ENCODE measurements at places on chromosomes 5 and 9.

GRCh38 chr9:108775901-108776306 is 79.9 kb downstream of the ACTL7B start:
- no peak for DNase-seq

DNA sequence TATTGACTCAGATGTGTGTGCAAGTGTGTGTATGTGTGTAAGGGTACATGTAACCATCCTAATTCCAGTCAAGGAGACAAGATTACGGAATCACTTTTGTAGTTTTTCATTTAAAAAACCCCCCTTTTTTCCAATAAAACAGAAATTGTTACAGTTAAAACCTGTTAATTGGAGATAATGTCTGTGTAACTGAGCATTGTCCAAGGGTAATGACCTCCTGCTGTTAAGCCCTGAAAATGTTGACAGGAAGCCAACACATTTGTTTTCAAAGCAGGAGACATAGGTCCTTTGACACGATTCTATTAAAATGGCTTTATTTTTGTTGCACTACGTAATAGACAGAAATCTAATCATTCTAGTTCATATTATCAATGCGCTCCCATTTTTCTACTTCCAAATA is 457.3 kb upstream of the ARRDC3 start:
- DNase-seq = no peak

- DNase-seq = no peak
These were observed 65.3 kb upstream of the MYO10 start for GRCh38 chr5:17001428-17001827.

DNA sequence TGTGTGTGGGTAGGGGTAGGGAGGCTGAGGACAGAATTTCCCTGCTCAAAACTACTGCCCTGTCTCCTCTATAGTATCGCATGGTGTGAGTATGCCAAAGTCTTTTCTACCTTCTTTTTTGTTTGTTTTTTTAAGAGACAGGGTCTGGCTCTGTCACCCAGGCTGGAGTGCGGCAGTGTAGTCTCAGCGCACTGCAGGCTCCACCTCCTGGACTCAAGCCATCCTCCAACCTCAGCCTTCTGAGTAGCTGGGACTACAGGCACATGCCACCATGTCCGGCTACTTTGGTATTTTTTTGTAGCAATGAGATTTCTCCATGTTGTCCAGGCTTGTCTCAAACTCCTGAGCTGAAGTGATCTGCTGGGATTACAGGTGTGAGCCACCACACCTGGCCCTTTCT is 2.5 kb downstream of the SRP19 start:
- no peak for DNase-seq

- no peak for DNase-seq
These were observed 177.5 kb downstream of the PDE4D start for GRCh38 chr5:59716029-59716428.

DNA sequence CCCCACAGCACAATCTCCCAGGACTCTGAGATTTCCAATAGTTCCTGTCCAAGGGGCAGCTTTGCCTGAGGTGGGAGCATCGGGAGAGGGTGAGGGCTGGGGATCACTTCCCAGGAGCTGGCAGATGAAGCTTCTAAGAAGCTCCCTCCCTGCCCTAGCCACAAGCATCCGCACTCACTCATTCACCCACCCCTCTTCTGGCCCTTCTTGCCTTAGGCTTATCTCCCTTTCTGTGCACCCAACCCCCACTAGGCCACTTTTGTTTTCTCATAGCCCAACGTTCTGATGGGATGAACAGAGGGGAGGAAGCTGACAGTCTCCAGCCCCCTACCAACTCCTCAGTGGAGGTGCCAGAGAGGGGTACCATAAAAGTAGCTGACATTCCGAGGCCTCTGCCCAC is 3.7 kb upstream of the PCDH1 start:
- no peak for DNase-seq

DNA sequence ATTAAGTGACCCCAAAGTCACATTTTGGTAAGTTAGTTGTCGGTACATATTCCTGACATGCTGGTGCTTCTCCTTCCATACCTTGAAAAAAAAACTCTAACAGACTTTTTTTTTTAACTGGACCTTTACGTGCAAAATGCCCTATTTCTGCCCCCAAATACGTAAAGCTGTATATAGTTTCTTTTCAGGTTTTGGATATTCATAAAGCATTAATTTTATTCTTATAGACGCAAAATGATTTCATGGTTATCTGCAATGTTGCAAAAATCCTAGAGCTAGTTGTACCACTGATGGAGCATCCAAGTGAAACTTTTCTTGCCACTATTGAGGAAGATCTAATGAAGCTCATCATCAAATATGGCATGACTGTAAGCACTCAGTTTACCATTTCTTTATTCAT is 167.6 kb downstream of the NIPBL start:
- no peak for DNase-seq

- DNase-seq = no peak
These were observed 21.2 kb downstream of the ANXA1 start for GRCh38 chr9:73172901-73173215.

DNA sequence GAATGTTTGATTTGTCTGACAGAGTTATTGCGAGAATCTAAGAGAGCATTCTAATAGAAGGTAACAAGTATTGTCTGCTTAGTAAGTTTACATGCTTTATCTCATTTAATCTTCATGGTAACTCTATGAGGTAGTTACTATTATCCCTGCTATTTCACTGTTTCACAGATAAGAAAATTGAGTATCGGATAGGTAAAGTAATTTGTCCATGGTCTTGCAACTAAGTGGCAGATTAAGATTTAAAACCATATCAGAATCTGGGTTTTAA is 118.2 kb downstream of the SNCAIP start:
- no peak for DNase-seq

DNA sequence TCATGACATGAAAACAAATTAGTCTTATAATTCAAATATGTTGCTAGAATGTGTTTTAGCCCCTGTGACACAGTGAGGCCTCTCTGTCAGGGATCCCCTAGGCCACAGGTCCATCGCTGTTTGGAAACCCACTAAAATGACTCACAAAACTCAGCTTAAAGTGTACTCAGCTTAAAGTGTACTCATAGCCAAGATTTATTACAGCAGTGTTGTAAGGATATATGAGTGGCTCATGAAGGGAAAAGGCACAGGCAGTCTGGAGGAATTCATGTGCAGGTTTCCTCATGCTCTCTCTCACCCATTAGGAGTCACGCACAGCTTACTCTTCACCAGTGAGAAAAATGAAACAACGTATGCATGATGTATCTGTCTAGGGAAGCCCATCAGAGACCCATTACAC is 24.4 kb upstream of the TGFBI start:
- DNase-seq = no peak

DNA sequence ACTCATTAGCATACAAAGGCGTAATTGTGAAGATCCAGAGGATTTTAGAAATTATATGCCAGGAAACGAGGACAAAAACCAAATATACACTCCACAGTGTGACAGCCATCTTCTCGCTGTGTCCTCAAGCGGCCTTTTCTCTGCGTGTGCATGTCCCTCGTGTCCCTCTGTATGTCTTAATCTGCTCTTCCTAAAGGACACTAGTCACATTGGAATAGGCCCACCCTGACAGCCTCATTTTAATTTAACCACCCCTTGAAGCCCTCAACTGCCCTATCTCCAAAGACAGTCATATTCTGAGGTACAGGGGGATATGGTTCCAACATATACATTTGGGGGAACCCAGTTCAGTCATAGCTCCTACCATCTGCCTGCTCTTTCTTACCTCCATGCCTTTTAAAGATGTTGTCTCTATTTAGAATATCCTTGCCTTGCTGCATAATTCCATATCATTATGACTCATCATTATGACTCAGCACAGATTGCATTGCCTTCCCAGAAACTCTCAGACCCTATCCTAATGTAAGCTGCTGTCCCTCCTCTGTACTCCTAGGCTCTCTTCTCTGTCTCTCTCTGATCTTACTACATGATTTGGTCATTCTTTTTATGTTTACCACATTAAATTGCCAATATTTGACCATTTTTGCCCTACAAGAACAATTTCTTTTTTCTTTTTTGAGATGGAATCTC is 210.9 kb downstream of the AOPEP start:
- DNase-seq = no peak

- peak; percentile 62 for DNase-seq
These were observed 1.0 kb downstream of the ANKH start for GRCh38 chr5:14870337-14871213.

GRCh38 chr9:108515856-108516255 is 339.9 kb downstream of the ACTL7B start:
- no peak for DNase-seq

DNA sequence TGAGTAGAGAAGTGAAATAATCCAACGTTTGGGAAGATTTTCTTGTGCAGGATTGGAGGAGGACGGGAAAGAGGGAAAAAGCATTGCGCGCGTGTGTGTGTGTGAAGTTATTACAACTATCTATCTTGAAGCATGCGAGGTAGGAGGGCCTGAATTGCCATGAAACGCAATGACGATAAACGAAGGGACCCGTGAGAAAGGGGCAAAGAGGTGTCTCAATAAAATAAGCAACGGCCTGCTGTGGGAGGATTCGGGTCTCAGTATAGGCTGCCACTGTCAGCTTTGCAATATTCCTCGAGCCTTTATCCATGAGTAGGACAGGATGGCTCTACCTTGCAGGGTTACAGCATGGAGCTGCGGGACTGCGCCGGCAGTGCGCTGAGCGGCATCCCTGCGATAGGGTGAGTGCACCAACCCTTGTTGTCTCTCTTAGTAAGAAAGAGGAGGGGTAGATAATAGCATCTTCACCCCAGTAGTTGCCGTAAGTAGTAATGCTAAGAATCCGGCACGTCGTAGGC is 631 bp upstream of the RCL1 start:
- peak; percentile 6 for DNase-seq

DNA sequence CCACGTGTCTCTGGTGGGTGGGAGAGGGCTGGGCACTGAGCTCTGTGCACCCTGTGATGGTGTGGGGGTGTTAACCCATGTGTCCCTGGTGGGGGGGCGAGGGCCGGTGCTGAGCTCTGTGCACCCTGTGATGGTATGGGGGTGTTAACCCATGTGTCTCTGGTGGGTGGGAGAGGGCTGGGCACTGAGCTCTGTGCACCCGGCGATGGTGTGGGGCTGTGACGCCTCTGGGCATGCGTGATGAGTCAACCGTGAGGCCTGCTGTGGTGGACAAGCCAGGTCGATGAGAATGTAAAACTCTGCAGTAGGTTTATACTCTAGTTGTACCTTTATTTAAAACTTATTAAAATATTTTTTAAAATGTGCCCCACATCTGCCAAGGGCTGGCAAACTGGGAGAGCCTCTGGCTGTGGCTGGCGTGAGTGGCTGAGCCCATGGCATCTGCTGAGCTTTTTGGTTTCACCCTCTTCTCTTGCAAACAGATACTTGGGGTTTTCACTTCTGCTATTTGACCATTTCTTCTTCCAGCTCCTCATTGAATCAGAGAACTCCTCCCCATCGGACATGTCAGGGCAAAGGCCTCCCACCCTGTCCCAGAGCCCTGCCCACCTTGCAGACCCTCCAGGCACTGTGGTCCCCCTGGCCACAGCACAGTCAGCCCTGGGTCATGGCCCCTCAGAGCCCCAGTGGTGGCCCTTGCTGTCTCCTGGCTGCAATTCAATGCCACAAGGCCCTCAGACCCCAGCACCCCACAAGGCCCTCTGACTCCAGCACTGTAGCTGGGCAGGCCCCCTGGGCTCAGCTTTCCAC is 18.5 kb upstream of the EXOC3 start:
- no peak for DNase-seq

DNA sequence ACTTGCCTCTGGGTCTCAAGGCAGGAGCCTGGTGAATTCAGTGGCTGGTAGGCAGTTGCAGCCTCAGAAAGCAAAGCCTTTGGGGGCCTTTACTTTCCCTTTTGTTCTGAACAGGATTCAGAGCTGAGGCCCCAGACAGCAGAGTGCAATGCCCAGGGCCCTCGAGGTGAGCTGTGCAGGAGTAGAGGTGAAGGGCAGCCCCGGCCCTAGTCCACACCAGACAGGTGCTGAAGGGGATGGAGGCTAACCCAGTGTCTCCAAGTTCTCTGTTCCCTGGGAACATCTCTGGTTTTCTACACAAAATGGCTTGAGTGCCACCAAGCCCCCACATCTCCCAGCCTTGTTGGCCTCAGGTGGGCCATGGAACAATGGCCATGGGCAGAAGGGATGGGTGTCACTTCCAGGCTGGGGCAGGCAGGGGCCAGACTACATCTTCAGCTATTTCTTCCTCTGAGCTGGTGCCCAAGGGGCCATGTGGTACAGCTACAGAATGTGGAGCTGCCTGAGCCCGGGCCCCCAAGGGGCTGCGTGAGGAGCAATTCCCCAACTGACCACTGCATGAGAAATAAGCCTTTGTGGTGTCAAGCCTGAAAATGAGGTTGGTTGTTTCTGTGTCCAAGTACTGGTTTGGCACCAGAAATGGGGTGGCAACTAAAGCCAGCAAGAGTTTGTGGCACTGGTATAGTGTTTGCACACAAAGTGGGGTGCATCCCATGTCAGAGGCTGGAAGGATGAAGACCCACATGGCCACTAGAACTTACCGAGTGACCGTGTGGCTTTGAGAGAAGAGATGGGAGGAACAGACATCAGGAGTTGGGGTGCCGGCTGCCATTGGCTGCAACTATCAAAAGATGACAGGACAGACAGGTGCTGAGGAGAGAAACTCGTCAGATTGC is 57.8 kb downstream of the BARX1 start:
- no peak for DNase-seq

DNA sequence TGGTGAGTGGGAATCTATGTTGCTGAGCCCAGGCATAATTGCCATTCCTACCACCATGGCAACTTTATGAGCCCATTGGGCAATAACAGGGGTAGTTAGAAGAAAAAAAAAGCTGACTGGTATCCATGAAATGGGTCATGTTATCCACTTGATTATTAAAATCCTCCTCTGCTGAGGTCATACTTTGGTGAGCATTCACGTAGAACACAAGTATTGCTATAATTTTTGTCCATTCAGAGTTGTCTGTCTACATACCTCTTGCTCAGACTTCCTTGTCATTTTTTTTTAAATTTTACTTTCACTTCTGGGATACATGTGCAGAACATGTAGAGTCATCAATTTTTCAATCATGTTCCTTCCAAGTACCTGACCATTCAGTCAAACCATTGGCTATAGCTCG is 780.8 kb upstream of the ARRDC3 start:
- DNase-seq = no peak

GRCh38 chr5:103657301-103657700 is 94.7 kb upstream of the NUDT12 start:
- no peak for DNase-seq

DNA sequence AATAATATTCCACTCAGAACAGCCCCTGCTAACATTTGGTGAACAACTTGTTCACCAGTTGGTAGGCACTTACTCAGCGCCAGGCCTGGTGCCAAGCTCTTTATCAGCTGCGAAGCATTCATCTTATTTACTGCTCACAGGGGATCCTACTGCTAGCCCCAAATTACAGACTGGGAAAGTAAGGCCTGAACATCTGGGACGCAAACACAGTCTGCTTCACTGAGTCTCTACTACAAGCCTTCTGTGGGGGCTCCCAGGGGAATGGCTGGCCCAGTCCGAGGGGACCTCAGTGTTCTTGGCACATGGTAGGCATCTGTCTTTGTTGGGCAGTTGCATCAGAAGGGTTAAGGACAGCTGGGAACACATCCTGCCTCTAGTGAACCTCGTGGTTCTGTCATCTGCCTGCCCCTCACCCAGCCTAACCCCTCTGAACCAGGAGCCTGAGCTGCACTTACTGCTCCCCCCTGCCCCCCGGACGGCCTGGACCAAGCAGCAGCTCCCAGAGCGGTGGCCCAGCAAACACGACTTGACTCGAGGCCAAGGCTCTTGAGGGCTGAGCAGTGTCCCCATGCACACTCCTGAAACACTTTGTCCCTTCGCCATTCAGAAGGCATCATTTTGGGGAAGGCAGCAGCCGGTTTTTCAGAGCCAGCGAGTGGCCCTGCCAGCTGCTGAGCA is at the start of gene PHYHD1:
TSS of gene PHYHD1 (plus strand) at position 602 of the 678 bp plus-strand sequence. CDS start 1,342 bp downstream, outside the sequence.
- no peak for DNase-seq

GRCh38 chr9:137899551-137900360 is 22.2 kb downstream of the CACNA1B start:
- no peak for DNase-seq
